ENCODE measurements at places on chromosomes 3 and 15.

- no peak for DNase-seq
These were observed 51.5 kb upstream of the CFAP20DC start for GRCh38 chr3:59101231-59101736.

DNA sequence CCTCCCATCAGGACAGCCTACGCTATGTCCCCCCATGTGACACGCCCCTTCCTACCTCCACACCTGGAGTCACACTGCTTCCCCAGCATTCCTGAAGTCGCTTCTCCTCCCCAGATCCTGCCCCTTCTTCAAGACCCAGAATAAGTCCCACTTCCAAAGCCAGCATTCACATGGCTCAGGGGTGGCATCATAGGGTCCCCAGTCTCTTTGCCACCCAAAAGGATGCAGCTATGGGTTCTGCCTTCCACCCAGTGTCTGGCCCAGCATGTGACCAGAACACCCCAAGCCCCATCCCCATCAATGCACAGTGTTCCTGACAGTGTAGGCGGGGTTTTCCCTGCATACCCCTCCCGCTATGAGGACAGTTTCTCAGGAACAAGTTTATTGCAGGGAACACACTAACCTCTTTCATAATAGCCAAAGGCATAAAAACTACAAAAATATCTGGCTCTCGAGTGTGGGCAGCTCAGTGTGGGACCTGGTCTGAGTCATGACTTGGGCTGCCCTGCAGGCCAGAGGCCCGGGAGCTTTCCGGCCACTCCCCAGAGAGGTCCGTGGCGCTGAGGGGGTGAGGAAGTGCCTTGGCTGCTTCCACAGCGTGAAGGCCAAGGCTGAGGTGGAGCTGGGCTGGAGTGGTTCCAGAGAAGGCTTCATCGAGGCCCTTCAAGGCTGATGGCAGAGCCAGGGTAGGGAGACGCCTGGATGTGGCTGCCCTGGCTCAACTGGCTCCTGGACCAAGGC is 5.8 kb downstream of the ISLR start:
- DNase-seq, result no peak

- DNase-seq, result no peak
These were observed 288.5 kb upstream of the MME start for GRCh38 chr3:154791611-154792010.

DNA sequence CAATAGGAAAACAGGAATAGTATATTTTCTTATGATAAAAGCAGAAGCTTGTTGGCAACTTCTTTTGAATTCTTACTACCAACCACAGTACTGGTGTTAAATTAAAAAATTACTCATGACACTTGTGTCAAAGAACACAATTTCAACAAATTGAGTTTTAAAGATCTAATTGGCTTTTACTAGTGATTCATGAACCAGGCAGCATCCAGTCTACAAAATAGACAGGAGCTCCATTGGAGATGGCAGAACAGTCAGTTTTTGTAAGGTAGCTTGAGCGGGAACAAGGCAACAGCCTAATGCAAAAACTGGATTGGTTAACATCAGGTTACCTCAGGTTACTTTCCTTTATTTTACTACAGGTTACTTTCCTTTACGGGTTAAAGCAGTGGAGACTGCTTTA is 181.3 kb upstream of the THBS1 start:
- no peak for DNase-seq

DNA sequence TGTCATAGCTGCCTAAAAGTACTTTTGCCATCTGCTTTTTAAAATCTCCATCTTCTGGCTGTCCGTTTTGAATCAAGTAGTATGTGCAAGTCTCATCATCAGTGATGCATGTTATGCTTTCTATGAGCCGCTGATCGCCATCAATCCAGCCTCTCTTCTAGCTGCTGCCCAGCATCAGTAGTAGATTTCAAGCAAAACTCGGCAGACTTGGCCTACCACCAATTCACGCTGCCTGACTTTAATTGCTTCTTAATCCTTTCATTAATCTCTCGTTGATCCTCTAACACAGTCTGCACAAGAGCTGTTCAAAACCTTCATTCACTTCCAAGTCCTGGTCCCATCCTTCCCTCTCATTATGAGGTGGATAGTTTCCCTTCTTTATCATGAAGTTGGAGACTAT is 104.9 kb downstream of the NSUN3 start:
- DNase-seq, result no peak

GRCh38 chr3:89107461-89108290 is at the start of gene EPHA3:
Gene EPHA3 (plus strand): TSS chr3:89107621. CDS start chr3:89107749, 128 bp downstream.
- peak; percentile 32 for DNase-seq

- DNase-seq, result no peak
These were observed 279.7 kb upstream of the GOLGA6L4 start for GRCh38 chr15:83955806-83956265.

- no peak for DNase-seq
These were observed 169.1 kb upstream of the TSPAN3 start for GRCh38 chr15:77239882-77240608.

All from large intestine (tissue), 12 donors.